Right cardiac atrium (tissue), 5 donors: ENCODE measurements at places on chromosomes 7 and 10. TPM values are rescaled to one million over a fixed set of nuclear protein-coding genes. Genes with fewer than 3 reads are reported as not detected.

- DNase-seq = no peak
These were observed 224.9 kb downstream of the EXOC4 start for GRCh38 chr7:133477791-133478190.

- DNase-seq = no peak
These were observed 566.2 kb downstream of the PCDH15 start for GRCh38 chr10:54234832-54235231.

DNA sequence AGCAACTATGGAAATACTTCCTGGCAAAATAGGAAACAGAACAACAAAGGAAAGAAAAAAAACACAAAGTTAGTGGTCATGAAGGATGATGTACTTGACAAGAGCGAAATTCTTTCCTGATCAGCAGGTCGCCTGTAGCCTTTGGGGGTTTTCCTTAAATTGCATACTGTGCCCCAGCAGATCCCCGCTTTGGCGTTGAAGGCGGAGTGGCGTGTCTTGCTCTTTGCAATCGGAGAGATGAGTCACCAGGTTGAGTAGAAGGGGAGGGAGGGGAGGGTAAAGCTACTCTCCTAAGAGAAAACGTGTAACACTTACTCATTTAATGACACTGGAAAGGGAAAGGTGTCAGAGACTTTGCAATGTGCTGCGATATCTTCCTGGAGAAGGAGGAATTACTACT, 587.2 kb downstream of the SORCS1 start:
- no peak for DNase-seq

- no peak for DNase-seq
These were observed 813.2 kb upstream of the AUTS2 start for GRCh38 chr7:68785036-68785435.

DNA sequence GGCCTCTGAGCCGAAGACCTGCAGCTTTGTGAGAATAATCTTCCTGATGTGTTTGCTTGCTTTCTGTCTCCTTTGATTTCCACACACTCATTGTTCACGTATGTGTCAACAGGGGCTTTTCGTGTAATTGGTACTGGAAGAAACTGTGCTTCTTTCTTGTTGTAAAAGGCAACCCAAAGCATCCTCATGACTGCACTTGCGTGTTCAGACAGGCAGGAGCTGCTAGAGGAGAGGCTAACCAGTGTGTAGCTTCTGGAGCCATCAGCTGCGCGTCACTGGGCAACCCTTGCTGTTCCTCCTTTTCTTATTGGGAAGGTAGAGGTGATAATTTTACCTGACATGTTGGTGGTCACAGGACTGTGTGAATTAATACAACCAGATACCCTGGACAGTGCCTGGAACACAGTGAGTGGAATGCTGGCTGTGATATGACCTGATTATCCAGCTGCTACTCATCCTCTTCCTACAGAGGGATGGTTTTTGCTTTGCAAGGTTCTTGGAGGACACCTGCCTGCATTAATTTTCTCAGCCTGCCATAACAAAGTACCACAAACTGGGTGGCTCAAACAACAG, 213.0 kb downstream of the ABCA13 start:
- no peak for DNase-seq

- DNase-seq = no peak
These were observed 104.8 kb downstream of the ITIH5 start for GRCh38 chr10:7561985-7562384.

Gene PRF1
- 0.81 TPM for total RNA-seq

GRCh38 chr10:81019029-81019890, 481.6 kb downstream of the SH2D4B start:
- DNase-seq = no peak

GRCh38 chr10:3651969-3652653, 132.9 kb downstream of the KLF6 start:
- DNase-seq = no peak

- DNase-seq = no peak
These were observed 217.7 kb upstream of the ETV1 start for GRCh38 chr7:14207138-14207537.

DNA sequence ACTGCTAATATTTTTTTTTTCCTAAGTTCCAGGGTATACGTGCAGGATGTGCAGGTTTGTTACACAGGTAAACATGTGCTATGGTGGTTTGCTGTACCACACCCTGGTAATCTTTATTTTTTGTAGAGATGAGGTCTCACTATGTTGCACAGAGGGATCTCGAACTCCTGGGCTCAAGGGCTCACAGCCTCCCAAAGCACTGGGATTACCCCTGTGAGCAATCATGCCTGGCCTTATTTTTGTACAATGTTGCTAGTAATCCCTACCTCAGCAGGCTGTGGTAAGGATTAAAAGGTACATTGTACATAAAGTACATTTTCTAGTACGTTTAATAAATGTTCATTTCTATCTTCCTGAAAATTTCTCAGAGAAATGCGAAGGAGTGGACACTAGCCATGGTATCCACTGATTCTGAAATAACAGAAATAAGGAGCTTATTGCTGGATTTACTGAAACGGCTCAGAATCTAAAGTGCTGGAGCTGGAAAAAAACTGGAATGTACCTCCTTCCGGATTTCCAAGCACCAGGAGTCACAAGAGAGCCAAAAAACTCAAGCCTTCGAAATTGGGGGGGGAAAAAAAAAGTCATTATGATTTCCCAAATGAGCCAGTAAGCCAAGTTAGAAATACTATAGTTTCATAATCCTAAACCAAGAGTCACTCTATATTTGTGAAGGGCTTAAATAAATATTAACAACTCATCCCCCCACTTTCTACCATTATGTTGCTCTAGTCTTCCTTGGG, 69.6 kb downstream of the NT5C2 start:
- DNase-seq = no peak
